ENCODE measurements at places on chromosomes 2 and 18. TPM values are rescaled to one million over a fixed set of nuclear protein-coding genes. Genes with fewer than 3 reads are reported as not detected.

Gene RAPGEF4
- 8.8 TPM for total RNA-seq

Gene EPB41L5
- 15.1 TPM for total RNA-seq

Gene ACTR1B
- 50.2 TPM for total RNA-seq

DNA sequence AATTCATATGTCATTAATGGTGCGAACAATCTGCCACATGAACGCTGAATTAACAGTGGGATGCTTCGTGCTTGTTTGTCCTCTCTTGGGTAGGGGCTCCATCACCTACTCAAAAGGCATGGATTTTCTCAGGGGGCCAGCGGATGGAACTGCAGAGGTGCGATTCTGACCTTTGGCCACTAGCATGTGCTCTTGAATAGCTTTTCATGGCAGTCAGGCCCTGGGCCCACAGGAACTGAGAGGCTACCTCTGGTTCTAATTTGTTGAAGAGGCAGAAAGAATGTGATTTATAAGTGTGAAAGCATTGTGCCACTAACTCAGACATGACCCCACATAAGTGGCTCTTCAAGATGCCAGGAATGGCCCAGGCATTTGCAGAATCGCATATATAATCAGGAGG is 283.2 kb downstream of the INSIG2 start:
- no peaks in the 10 kb centered on the region for H3K4me1 ChIP-seq
- DNase-seq = no peak
- H3K27ac ChIP-seq = no peak overlapping the region

DNA sequence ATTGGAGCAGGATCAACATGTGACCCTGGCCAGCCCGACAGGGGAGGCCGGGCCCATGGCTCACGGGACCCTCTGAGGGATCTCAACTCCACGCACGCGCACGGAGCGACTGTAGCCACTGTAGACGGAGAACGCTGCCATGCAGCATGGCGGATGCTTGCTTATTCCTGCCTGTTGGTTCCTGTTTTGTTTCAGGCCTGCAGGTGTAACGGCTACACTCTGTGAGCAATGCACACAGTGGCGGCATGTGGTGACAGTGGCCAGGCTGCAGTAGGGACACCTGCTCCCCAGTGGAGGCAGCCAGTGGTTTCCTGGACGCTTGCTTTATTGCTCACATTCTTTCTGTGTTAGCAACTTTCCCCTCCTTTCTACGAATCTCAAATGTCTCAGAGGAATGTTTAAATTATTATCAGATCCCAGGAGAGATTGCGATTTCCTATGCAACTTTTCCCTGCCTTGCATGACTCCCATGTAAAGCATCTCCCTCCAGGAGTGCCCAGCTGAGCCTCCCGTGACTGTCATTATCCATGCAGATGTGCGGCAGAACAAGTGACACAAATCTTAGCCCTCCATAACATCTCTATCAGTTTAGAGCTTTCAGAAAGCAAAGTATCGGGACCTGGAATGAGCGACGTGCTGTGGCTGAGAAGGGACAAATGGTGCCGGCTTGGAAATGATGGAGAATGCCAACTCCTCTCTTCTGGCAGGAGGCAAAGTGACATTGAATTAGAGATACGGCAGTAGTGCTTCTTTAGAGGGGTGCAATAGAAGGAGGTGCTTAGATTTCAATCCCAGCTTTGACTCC is 209.7 kb downstream of the ASB1 start:
- H3K4me1 ChIP-seq = no peaks in the 10 kb centered on the region
- no peak overlapping the region for H3K27ac ChIP-seq
- H3K36me3 ChIP-seq = no peaks in the 10 kb centered on the region
- no peak for DNase-seq
- H3K4me3 ChIP-seq = no peak overlapping the region
- no peaks in the 10 kb centered on the region for H3K27me3 ChIP-seq

DNA sequence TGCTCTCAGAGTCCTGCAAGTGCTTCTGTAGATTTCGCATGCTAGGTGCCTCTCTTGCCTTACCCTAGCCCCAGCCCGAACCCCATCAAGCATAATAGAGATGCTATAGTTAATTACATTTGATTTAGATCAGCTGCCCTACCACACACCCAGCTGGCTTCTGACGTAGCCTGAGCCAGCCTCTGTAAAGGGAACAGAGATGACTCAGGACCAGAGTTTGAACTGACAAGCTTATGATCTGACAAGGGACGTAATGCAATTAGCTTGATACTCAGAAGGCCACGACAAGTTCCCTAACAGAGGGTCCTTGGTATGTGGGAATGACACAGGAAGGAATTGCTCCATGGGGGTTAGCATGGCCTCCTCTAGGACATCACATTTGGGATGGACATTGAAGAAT is 126.6 kb downstream of the LRATD1 start:
- no peak for DNase-seq
- no peaks in the 10 kb centered on the region for H3K27me3 ChIP-seq
- H3K36me3 ChIP-seq = no peaks in the 10 kb centered on the region
- no peak overlapping the region for H3K27ac ChIP-seq

GRCh38 chr2:207164006-207164831 is 1.5 kb downstream of the KLF7 start:
- peak overlapping the region; percentile 96 for H3K27ac ChIP-seq
- no peaks in the 10 kb centered on the region for H3K27me3 ChIP-seq
- peaks cover 47% of the 10 kb centered on the region for H3K4me1 ChIP-seq
- no peaks in the 10 kb centered on the region for H3K36me3 ChIP-seq
- peak; percentile 84 for DNase-seq
